GM12878 (cell line): ENCODE measurements at places on chromosomes 6 and 20. TPM values are rescaled to one million over a fixed set of nuclear protein-coding genes. Genes with fewer than 3 reads are reported as not detected.

DNA sequence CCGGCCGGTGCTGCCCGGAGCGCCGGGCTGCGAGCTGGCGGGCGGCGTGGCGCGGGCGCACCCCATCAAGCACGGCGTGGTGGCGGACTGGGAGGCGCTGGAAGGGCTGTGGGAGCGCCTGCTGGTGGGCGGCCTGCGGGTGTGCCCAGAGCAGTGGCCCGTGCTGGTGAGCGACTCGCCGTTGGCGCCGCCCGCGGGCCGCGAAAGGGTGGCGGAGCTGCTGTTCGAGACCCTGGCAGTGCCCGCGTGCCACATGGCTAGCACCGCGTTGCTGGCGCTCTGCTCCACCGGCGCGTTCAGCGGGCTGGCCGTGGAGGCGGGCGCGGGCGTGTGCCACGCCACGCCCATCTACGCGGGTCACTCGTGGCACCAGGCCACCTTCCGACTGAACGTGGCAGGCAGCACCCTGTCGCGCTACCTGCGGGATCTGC, 517 bp downstream of the ACTL10 start:
- H3K4me1 ChIP-seq, result peaks cover 29% of the 10 kb centered on the region
- H3K27ac ChIP-seq, result peak overlapping the region; percentile 65
- no peak for DNase-seq
- H3K36me3 ChIP-seq, result no peaks in the 10 kb centered on the region
- no peaks in the 10 kb centered on the region for H3K27me3 ChIP-seq

MRS2 gene
- 25.6 and 25.7 TPM in 2 replicates for total RNA-seq

DNA sequence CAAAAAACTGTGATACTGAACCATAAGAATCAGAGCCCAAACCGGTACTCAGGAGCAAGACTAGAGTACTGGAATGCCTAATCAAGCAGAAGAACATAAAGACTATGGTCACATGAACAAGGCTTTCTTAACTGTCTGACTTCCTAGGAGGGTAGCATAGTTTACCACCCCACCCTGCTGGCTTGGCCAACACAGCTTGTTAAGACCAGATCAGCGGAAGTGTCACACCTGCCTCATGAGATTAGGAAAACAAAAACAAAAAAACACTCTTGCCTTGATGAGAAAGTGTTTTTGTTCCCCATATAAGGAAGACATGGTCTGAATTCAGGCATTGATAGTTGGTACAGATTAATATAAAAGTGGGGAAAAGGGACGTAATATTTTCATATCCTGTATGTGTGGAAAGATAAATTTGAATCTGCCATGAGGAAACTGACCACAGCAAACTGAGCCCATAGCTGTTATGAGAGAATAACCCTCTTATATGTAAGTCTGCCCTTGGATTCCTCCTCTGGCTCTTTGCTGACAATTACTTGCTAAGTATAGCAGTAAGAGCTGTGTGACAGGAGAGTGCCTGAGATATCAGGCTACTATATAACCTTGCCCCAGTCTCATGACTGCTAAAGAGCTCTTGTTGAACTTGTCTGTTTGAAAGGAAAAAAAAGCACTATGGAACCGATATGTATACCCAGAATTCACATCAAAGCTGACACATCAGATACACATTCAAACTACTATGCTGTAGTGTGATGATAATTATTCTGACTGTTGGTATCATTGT, 197.1 kb downstream of the EPHA7 start:
- no peaks in the 10 kb centered on the region for H3K27me3 ChIP-seq
- no peak overlapping the region for H3K4me3 ChIP-seq
- H3K4me1 ChIP-seq, result no peaks in the 10 kb centered on the region
- no peak overlapping the region for H3K27ac ChIP-seq
- H3K36me3 ChIP-seq, result no peaks in the 10 kb centered on the region

- no peak overlapping the region for H3K4me3 ChIP-seq
- no peak overlapping the region for H3K27ac ChIP-seq
- no peak for DNase-seq
- H3K4me1 ChIP-seq, result peaks cover 3% of the 10 kb centered on the region; the same call in 1 of the 2 replicates
- peaks cover 27% of the 10 kb centered on the region for H3K27me3 ChIP-seq
These were observed 2.3 kb downstream of the FAM184A start for GRCh38 chr6:119076173-119076572.

DNA sequence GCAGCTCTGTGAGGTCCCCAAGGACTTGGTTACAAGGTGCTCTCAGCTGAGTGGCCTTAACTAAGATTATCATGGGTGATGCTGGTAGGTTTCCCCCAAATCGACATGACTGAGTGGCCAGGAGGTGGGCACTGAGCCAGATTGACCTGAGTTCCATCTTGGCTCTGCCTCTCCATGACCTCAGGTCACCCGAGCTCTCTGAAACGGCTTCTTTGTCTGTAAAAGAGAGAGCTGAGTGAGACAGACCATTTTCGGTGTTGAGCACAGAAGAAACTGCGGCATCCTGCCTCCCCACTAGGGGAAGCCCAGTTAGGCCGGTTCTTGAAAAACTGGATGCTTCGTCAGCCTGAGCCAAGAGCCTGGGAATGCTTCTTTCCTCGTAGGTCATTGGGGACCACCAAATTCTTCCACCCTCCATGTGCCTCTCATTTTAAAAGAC, 14.1 kb upstream of the STX16 start:
- no peak overlapping the region for H3K4me3 ChIP-seq
- peaks cover 8% of the 10 kb centered on the region for H3K4me1 ChIP-seq
- DNase-seq, result no peak

VSX1 gene
- total RNA-seq, result not detected in 2 replicates

DNA sequence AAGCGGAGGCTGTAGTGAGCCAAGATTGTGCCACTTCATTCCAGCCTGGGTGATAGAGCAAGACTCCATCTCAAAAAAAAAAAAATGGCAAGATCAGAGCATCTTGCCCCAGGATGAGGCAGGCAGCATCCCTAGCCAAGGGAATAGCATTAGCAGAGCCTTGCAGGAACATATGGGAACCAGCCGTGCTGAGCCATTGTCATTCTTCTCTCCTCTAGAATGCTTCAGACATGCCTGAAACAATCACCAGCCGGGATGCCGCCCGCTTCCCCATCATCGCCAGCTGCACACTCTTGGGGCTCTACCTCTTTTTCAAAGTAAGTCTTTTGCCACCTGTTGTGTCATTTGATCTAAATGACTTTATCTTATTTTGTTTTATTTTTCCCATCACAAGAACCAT, 13.0 kb downstream of the HM13 start:
- no peaks in the 10 kb centered on the region for H3K27me3 ChIP-seq
- no peaks in the 10 kb centered on the region for H3K4me1 ChIP-seq
- peaks cover 27% of the 10 kb centered on the region for H3K36me3 ChIP-seq
- no peak for DNase-seq

- H3K27me3 ChIP-seq, result no peaks in the 10 kb centered on the region
- no peak overlapping the region for H3K27ac ChIP-seq
- H3K4me1 ChIP-seq, result no peaks in the 10 kb centered on the region
- H3K4me3 ChIP-seq, result no peak overlapping the region
- peaks cover 3% of the 10 kb centered on the region; the same call in 1 of the 2 replicates for H3K36me3 ChIP-seq
These were observed 107.0 kb downstream of the HUS1B start for GRCh38 chr6:549906-550305.
